ENCODE measurements at places on chromosomes 4 and X.

DNA sequence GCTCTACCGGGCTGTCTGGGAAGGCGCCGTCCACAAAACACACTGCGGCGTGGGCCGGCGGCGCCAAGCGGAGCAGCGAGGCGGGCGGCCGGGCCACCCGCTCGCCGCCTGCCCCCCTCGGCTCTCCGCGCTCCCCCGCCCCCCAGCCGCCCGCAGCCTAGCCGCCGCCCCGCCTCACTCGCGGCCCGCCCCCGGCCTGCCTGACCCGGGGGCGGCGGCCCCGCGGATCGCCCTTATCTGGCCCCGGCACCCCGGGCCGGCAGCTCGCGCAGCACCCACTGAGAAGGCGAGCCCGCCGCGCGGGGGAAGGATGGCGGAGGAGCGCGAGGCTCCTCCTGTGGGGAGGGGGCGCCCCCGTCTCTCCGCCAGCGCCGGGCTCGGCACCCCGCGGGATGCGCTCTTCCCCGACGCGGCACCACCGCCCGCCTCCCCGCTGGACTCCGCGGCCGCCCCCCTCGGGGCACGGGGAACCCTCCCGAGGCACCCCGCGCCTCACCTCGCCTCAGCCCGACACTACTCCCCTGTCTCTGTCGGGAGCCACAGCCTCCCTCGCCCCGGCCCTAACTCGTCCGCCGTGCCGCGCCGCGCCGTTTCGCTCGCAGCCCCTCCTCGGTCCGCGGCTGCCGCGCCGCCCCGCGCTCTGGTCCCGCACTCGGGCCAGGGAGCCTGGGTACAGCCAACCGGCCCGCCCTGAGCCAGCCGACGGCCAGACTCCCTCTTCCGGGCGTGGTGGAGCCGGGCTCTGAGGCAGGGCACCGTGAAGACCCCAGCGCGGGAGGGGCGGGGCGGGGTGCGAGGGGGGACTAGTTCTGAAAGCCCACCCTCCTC lies 566 bp downstream of the ATP11C start:
- peak; percentile 2 for DNase-seq

- DNase-seq: no peak
These were observed 40.2 kb downstream of the ADH7 start for GRCh38 chr4:99394896-99395295.

GRCh38 chrX:114626323-114626722 lies 42.4 kb downstream of the HTR2C start:
- DNase-seq: no peak

DNA sequence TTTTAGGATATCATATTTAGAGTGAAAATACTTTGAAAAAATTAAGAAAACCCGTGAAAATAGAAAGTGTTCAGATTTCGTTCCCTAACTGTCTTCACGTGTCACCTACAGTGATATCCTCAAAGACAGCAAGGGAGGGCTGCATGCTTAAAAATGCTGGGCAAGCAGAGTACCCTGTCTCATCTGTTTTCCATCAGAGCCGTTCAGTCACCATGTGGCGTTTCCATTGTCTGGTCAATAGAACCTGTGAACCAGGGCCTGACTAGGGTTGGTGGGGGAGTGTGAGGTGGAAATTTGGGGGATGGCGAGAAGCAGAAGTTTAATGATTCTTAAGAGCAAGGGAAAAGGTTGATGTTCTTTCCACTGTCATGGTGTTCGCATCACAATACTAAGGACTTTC lies 173.9 kb downstream of the BMPR1B start:
- DNase-seq: no peak

DNA sequence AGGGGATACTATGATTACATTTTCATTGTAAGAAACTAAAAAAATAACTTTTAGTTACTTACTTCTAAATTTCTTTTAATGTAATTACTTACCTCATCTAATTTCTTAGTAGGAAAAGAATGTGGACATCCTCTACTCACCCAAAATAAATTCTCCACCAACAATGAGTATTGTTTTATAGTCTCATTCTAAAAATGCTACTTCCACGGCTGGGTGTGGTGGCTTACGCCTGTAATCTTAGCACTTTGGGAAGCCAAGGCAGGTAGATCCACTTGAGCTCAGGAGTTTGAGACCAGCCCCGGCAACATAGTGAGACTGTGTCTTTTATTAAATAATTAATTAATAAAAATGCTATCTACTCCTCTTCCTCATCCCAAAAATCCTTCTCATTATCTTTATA lies 99.8 kb downstream of the PPA2 start:
- no peak for DNase-seq

GRCh38 chrX:15014281-15014680 lies 141.1 kb downstream of the MOSPD2 start:
- no peak for DNase-seq

DNA sequence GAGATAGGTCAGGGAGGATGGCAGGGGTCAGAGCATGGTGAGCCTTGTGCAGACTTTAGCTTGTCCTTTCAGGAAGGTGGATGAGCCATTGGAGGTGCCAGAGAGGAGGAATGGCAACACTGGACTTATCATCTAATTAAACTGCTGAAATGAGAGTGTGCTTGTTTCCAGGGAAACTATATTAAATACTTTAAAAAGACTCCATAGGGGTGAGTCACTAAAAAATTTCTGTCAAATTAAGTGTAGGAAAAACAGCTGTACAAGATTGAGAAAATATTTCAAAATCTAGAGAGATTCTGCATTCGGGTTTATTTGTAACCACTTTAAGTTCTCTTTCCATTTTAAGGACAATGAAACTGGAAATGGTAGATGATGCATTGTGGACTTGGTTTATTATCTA lies 11.4 kb downstream of the FRAS1 start:
- no peak for DNase-seq

Data from cortex of kidney (tissue), 1 donor.